Activated naive CD4-positive, alpha-beta T cell treated with anti-CD3 and anti-CD28 coated beads for 36 hours (primary cell): ENCODE measurements at places on chromosomes 2 and 18. TPM values are rescaled to one million over a fixed set of nuclear protein-coding genes. Genes with fewer than 3 reads are reported as not detected.

GRCh38 chr2:10517351-10518043 lies 69.4 kb upstream of the ODC1 start:
- no peak overlapping the region for H3K27ac ChIP-seq
- H3K4me3 ChIP-seq, result no peak overlapping the region
- DNase-seq, result no peak
- no peaks in the 10 kb centered on the region for H3K27me3 ChIP-seq
- peaks cover 5% of the 10 kb centered on the region for H3K36me3 ChIP-seq

DNA sequence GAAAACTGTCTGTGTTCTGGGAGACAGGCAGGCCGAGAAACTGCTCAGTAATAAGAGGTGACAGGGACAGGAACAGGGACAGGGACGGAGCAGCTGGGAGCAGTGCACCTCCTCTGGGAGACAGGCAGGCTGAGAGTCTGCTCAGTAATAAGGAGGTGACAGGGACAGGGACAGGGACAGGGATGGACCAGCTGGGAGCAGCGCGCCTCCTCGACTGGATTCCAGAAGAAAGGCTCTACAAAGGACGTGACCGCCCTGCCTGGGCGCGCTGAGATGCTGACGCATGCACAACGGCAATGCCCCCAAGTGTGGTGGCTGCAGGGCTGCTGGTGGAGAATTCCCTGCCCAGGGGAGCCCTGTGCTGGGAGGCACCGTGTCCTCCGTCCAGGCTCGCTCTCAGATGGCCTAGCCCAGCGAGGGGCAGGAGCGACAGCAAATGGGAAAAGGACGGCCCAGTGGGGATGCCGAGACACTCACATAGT lies 44.2 kb upstream of the PXDN start:
- H3K4me1 ChIP-seq, result no peaks in the 10 kb centered on the region
- no peaks in the 10 kb centered on the region for H3K36me3 ChIP-seq
- H3K27me3 ChIP-seq, result peaks cover 2% of the 10 kb centered on the region
- DNase-seq, result no peak
- H3K27ac ChIP-seq, result no peak overlapping the region

DNA sequence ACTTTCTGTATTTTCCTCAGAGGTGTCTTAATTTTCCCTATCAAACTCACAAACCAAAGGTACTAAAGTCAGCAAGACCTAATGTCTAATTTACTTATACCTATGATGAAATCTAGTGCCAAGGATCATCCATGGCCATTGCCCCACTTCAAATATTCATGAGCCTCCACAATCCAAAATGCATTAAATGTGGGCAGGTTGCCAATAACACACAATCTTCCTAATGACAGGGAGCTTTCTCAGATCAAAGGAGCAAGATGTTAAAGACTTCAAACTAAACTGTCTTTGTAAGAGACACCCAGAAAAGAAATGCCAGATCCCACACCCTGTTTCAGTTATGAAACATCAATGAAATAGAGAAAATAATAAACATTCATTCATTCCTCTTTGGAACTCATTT lies 143.2 kb downstream of the TMEFF2 start:
- H3K36me3 ChIP-seq, result no peaks in the 10 kb centered on the region
- H3K4me1 ChIP-seq, result no peaks in the 10 kb centered on the region
- no peak overlapping the region for H3K4me3 ChIP-seq
- DNase-seq, result no peak
- H3K27me3 ChIP-seq, result peaks cover 6% of the 10 kb centered on the region

The KATNAL2 gene
- 0.52 TPM for total RNA-seq

GRCh38 chr18:34207344-34207851 lies 17.3 kb downstream of the NOL4 start:
- H3K27ac ChIP-seq, result no peak overlapping the region
- no peaks in the 10 kb centered on the region for H3K36me3 ChIP-seq
- no peak overlapping the region for H3K4me3 ChIP-seq
- H3K27me3 ChIP-seq, result no peaks in the 10 kb centered on the region

DNA sequence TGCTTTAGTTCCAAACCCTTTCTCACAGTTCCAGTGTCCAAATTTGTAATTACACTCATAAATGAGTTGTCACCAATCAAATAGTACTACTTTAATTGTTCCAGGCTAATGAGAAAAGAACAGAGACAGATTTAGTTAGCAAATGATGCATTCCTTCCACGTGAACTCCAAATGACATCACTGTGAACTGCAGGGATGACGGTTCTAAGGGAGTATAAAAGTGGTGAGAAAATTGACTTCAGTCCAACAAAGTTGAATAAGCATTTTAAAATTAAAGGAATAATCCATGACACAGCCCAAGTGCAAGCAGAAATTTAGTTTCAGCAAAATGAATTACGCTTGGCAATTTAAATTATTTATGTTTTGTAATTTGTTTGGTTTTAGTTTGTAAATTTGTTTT lies 102.0 kb upstream of the LRATD1 start:
- no peaks in the 10 kb centered on the region for H3K27me3 ChIP-seq
- H3K36me3 ChIP-seq, result no peaks in the 10 kb centered on the region
- no peak overlapping the region for H3K4me3 ChIP-seq
- DNase-seq, result no peak

The CAPN14 gene
- 1.1 TPM for total RNA-seq

The KCNE4 gene
- total RNA-seq, result not detected

DNA sequence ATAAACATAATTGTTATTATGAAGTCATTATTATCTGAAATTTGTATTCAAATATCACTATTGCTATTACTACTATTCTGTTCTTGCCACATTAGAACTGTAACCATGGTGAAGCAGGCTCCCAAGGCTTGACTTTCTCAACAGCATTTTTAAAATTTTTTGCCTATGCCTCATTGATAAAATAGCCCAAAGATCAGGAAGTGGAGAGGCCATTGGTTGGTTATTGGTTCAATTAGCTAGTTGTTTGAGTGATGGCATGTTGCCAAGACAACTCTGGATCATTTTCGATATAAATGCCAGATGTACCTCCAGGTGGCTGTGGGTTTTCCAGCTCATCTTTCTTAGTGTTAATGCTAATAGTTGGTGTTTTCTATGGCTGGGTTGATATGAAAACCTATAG lies 513.5 kb downstream of the TRIB2 start:
- H3K36me3 ChIP-seq, result no peaks in the 10 kb centered on the region
- peaks cover 12% of the 10 kb centered on the region for H3K27me3 ChIP-seq
- no peak overlapping the region for H3K27ac ChIP-seq
- H3K4me1 ChIP-seq, result no peaks in the 10 kb centered on the region
- DNase-seq, result no peak
- no peak overlapping the region for H3K4me3 ChIP-seq

GRCh38 chr2:172087207-172087779 lies 2.0 kb downstream of the DLX1 start:
- peaks cover 96% of the 10 kb centered on the region for H3K27me3 ChIP-seq
- H3K4me3 ChIP-seq, result peak overlapping the region; percentile 59
- H3K36me3 ChIP-seq, result no peaks in the 10 kb centered on the region
- DNase-seq, result no peak
- peaks cover 61% of the 10 kb centered on the region for H3K4me1 ChIP-seq
- peak overlapping the region; percentile 50 for H3K27ac ChIP-seq

DNA sequence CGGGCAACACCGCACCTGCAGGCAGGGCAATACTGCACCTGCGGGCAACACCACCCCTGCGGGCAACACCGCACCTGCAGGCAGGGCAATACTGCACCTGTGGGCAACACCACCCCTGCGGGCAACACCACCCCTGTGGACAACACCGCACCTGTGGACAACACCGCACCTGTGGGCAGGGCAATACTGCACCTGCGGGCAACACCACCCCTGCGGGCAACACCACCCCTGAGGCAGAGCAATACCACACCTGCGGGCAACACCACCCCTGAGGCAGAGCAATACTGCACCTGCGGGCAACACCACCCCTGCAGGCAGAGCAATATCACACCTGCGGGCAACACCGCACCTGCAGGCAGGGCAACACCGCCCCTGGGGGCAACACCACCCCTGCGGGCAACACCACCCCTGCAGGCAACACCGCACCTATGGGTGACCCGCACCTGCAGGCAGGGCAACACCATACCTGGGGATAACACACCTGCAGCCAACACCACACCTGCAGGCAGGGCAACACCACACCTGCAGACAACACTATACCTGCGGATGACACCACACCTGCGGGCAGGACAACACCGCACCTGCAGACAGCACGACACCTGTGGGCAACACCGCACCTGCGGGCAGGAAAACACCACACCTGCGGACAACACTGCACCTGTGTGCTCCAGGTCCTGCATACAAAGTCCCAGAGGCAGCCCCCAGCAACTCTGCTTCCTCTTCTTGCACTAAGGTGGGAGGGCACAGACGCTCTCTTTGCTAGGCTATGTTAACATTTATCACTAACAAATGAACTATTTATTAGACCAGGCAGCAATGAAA lies 57.7 kb downstream of the EIPR1 start:
- no peak for DNase-seq
- no peaks in the 10 kb centered on the region for H3K27me3 ChIP-seq
- no peaks in the 10 kb centered on the region for H3K4me1 ChIP-seq
- no peak overlapping the region for H3K4me3 ChIP-seq
- peaks cover 14% of the 10 kb centered on the region for H3K36me3 ChIP-seq
- H3K27ac ChIP-seq, result no peak overlapping the region

DNA sequence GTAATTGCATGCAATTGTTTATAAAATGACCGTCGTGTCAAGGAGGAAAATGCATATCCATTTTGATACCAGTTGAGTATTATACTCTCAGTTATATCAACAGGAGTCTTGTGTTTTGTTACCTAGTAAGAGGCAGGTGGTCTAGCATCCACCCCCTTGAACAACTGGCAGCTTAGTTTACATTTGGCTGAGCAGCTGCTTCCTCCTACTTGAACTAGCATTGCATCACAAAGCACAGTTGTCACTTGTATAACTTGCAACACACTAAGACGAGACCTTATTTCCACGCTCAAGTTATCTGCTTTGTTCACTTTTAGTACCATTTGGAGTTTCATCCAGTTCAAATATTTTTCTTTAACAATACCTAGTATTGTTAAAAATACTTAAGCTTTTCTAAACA lies 75.4 kb upstream of the UBE2E3 start:
- H3K4me3 ChIP-seq, result no peak overlapping the region
- H3K27me3 ChIP-seq, result peaks cover 8% of the 10 kb centered on the region
- H3K4me1 ChIP-seq, result no peaks in the 10 kb centered on the region
- no peaks in the 10 kb centered on the region for H3K36me3 ChIP-seq

DNA sequence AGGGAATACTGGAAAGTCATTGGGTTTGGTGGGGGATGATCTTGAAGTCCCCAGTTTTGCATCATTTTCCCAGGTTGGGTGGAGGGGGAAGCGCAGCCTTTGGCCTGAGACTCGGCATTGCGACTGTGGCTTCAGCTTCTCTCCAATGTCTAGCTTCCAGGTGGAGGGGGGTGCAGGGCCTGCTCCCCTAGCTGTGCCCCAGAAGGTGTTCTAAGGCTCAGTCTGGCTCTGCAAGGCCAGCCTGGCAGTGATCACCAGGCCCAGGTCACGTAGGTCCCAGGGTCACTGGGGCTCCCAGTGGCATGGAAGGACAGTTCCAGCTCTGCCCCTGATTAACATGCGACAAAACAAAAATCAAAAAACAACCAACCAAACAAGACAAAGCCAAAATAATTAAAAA lies 56.9 kb upstream of the HAAO start:
- no peaks in the 10 kb centered on the region for H3K27me3 ChIP-seq
- H3K4me3 ChIP-seq, result no peak overlapping the region
- no peak for DNase-seq
- H3K4me1 ChIP-seq, result no peaks in the 10 kb centered on the region
- H3K36me3 ChIP-seq, result no peaks in the 10 kb centered on the region

DNA sequence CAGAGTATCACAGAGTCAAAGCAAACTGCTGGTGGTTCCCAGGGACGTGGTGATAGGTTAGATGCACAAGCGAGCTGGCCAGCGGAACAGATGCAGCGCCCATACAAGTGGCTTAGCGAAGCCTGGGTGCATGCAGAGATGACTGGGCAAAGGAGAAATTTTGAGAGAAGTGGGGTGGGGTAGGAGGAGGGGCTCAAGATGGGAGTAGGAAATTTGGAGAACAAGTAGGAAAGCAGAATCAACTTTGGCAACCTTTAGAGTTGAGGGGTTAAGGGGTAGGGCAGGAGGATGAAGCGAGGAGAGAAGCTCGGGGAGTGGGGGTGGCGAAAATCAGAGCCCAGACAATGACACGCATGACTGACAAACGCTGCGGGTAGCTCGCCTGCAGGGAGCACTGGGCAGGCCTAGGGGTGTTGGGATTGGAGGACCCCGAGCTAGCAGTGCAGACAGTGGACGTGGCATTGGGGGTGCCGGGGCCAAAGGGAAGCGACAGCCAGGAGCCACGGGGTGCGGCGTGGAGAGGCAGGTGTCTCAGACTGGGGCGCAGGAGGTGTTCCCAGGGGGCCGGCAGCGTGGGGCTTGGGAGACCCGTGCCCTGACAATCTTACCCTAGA lies 431 bp downstream of the FAM98A start:
- H3K27me3 ChIP-seq, result no peaks in the 10 kb centered on the region
- H3K36me3 ChIP-seq, result peaks cover 7% of the 10 kb centered on the region
- peak overlapping the region; percentile 95 for H3K4me3 ChIP-seq

- no peak overlapping the region for H3K27ac ChIP-seq
- H3K4me1 ChIP-seq, result no peaks in the 10 kb centered on the region
- H3K27me3 ChIP-seq, result peaks cover 2% of the 10 kb centered on the region
- H3K36me3 ChIP-seq, result no peaks in the 10 kb centered on the region
- no peak overlapping the region for H3K4me3 ChIP-seq
Observed at GRCh38 chr2:119204525-119204924, 19.1 kb upstream of the STEAP3 start.

GRCh38 chr2:226366920-226367319 lies 432.7 kb downstream of the IRS1 start:
- no peak overlapping the region for H3K27ac ChIP-seq
- no peaks in the 10 kb centered on the region for H3K4me1 ChIP-seq
- H3K4me3 ChIP-seq, result no peak overlapping the region

- H3K4me1 ChIP-seq, result peaks cover 22% of the 10 kb centered on the region
- no peaks in the 10 kb centered on the region for H3K27me3 ChIP-seq
- H3K4me3 ChIP-seq, result no peak overlapping the region
- H3K27ac ChIP-seq, result no peak overlapping the region
Observed at GRCh38 chr2:74952575-74952974, 5.9 kb upstream of the POLE4 start.

GRCh38 chr2:154370873-154371272 lies 327.6 kb upstream of the KCNJ3 start:
- no peak for DNase-seq
- H3K4me1 ChIP-seq, result no peaks in the 10 kb centered on the region
- no peaks in the 10 kb centered on the region for H3K27me3 ChIP-seq
- no peak overlapping the region for H3K27ac ChIP-seq
- no peaks in the 10 kb centered on the region for H3K36me3 ChIP-seq

- H3K4me3 ChIP-seq, result no peak overlapping the region
- no peak overlapping the region for H3K27ac ChIP-seq
- no peaks in the 10 kb centered on the region for H3K4me1 ChIP-seq
- H3K27me3 ChIP-seq, result no peaks in the 10 kb centered on the region
- no peak for DNase-seq
Observed at GRCh38 chr2:166892397-166892796, 4.1 kb downstream of the XIRP2 start.

GRCh38 chr2:7598402-7598801 lies 681.2 kb downstream of the RNF144A start:
- no peak overlapping the region for H3K4me3 ChIP-seq
- no peaks in the 10 kb centered on the region for H3K36me3 ChIP-seq
- no peak for DNase-seq
- H3K27ac ChIP-seq, result no peak overlapping the region

- H3K27me3 ChIP-seq, result peaks cover 11% of the 10 kb centered on the region
- no peak for DNase-seq
- H3K4me1 ChIP-seq, result peaks cover 8% of the 10 kb centered on the region
- no peak overlapping the region for H3K27ac ChIP-seq
- no peaks in the 10 kb centered on the region for H3K36me3 ChIP-seq
- H3K4me3 ChIP-seq, result no peak overlapping the region
Observed at GRCh38 chr2:162258686-162259085, 15.4 kb upstream of the FAP start.
